ENCODE measurements at places on chromosomes 13 and 19. TPM values are rescaled to one million over a fixed set of nuclear protein-coding genes. Genes with fewer than 3 reads are reported as not detected.

Gene CLIP3
- 0.84 TPM for total RNA-seq

Gene ZNF681
- not detected for total RNA-seq

Gene ZNF132
- not detected for total RNA-seq

Gene EDNRB
- not detected for total RNA-seq

Gene WASF3
- 0.13 TPM for total RNA-seq

Gene FLT3LG
- 1.2 TPM for total RNA-seq

Gene SGCG
- total RNA-seq = not detected

Gene ACP5
- total RNA-seq = 0.28 TPM

Gene TMEM59L
- total RNA-seq = 7.2 TPM

Gene RNF113B
- total RNA-seq = not detected

Gene DLEU7
- total RNA-seq = not detected

Gene PCDH17
- total RNA-seq = not detected

Gene TNFRSF19
- total RNA-seq = 4.2 TPM

Gene GDF15
- total RNA-seq = 31.3 TPM

Gene LYL1
- 1.3 TPM for total RNA-seq

Gene SYT5
- total RNA-seq = 6.1 TPM

Gene KLK15
- total RNA-seq = not detected

Gene CD177
- 0.07 TPM for total RNA-seq

Gene SIGLEC10
- total RNA-seq = not detected

Gene FXYD5
- total RNA-seq = 196 TPM

Gene KLK13
- not detected for total RNA-seq

Gene LRG1
- total RNA-seq = 0.12 TPM

Gene FBL
- total RNA-seq = 729 TPM

Gene TDRD12
- total RNA-seq = 0.09 TPM

Gene FLT3
- total RNA-seq = not detected

Gene ZNF563
- total RNA-seq = not detected

Gene ONECUT3
- not detected for total RNA-seq

Gene ETFB
- 239 TPM for total RNA-seq

Gene ZNF628
- total RNA-seq = 5.2 TPM

Gene SIGLEC11
- total RNA-seq = 0.04 TPM

Gene C19orf38
- not detected for total RNA-seq

Gene ZNF433
- not detected for total RNA-seq

Measured in A549 treated with Mapracorat at 1 μM for 4 hours (cell line).